ENCODE measurements at places on chromosomes 5 and 9.

- H3K4me1 ChIP-seq = no peaks in the 10 kb centered on the region
- H3K4me3 ChIP-seq = no peak overlapping the region
- peaks cover 57% of the 10 kb centered on the region for H3K27me3 ChIP-seq
- H3K27ac ChIP-seq = no peak overlapping the region
- no peak for DNase-seq
- H3K36me3 ChIP-seq = no peaks in the 10 kb centered on the region
Measured at GRCh38 chr5:180603076-180603594, 11.8 kb upstream of the SCGB3A1 start.

- no peaks in the 10 kb centered on the region for H3K27me3 ChIP-seq
- no peak for DNase-seq
- peaks cover 9% of the 10 kb centered on the region for H3K4me1 ChIP-seq
- H3K36me3 ChIP-seq = no peaks in the 10 kb centered on the region
- H3K4me3 ChIP-seq = no peak overlapping the region
- H3K27ac ChIP-seq = no peak overlapping the region
Measured at GRCh38 chr9:114400219-114400618, 12.4 kb upstream of the AKNA start.

DNA sequence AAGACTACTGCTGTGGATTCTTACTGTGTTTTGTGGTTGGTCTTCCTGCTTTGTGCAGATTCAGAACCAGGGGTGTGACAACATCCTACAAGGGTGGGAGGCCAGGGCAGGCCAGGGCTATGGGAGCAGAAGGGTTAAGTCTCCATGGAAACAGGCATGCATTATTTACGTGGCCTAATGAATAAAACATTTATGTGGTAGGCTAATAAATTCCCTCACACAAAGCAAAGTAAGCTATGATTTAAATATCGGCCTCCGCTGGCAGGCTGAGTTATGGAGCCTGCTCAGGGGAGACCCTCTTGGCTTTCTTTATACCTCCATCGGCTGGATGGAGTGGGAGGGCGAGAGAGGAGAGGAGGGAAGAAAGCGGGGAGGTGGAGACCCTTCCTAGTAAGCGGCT, 230.3 kb upstream of the MVB12B start:
- no peak overlapping the region for H3K27ac ChIP-seq
- no peaks in the 10 kb centered on the region for H3K36me3 ChIP-seq
- DNase-seq = no peak
- H3K27me3 ChIP-seq = peaks cover 18% of the 10 kb centered on the region

DNA sequence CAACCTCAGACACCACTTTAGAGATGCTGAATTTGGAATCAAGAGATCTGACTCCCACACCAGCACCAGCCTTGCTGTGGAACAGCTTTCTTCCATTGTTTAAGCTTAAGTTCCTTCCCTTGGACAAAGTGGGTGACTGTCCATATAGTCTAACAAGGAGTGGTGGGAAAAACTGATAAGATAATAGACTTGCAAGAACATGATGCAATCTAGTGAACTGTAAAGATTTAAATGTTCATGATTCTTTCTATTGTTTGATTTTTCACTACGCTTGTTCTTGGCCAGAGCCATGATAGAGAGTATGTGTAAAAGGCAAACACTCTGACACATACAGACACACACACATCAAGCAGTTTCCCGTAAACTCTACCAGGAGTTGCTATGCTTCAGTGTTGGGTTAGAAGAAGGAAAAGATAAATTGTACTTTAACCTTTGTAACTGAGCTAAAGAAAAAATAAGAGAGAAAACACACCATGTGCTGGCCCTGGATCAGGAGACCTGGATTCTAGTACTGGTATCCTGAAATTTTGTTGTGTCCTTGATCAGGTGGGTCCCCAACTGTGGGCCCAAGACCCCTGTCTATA, 94.3 kb downstream of the PAPPA start:
- no peak for DNase-seq
- H3K36me3 ChIP-seq = no peaks in the 10 kb centered on the region
- no peaks in the 10 kb centered on the region for H3K27me3 ChIP-seq
- H3K4me1 ChIP-seq = no peaks in the 10 kb centered on the region
- no peak overlapping the region for H3K27ac ChIP-seq
- H3K4me3 ChIP-seq = no peak overlapping the region

DNA sequence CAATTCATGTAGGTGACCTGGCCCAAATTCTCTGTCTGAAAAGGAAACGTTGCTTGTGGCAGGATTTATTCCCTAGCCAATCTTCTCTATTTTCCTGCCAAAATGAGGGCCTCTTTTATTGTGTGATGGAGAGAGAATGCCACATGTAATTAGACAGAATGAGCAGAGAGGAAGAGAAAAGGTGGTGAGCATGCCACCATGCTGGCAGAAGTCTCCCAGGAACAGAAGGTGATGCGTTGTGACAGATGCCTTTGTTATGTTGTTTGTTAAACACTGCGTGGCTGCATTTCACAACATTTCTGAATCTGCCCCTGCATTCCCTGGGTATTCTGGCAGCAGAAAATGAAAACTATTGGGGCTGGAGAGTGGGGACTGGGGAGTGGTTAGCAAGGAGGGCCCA, 577.6 kb downstream of the TLR4 start:
- no peaks in the 10 kb centered on the region for H3K27me3 ChIP-seq
- H3K4me3 ChIP-seq = no peak overlapping the region
- H3K27ac ChIP-seq = no peak overlapping the region
- no peaks in the 10 kb centered on the region for H3K4me1 ChIP-seq

GRCh38 chr5:42636946-42637345, 119.7 kb upstream of the CCDC152 start:
- H3K4me1 ChIP-seq = peaks cover 6% of the 10 kb centered on the region
- no peak overlapping the region for H3K4me3 ChIP-seq
- H3K27ac ChIP-seq = no peak overlapping the region
- no peaks in the 10 kb centered on the region for H3K36me3 ChIP-seq

GRCh38 chr9:94160594-94161501, 76.6 kb downstream of the PTPDC1 start:
- H3K4me3 ChIP-seq = no peak overlapping the region
- no peaks in the 10 kb centered on the region for H3K36me3 ChIP-seq
- no peak for DNase-seq
- H3K4me1 ChIP-seq = peaks cover 6% of the 10 kb centered on the region
- H3K27me3 ChIP-seq = no peaks in the 10 kb centered on the region
